Activated CD8-positive, alpha-beta memory T cell treated with anti-CD3 and anti-CD28 coated beads for 1 hour (primary cell): ENCODE measurements at places on chromosomes 5 and 9.

- DNase-seq, result no peak
Measured at GRCh38 chr5:66367814-66368541, 223.9 kb downstream of the SREK1 start.

- DNase-seq, result no peak
Measured at GRCh38 chr5:5342784-5343183, 79.7 kb upstream of the ICE1 start.

- DNase-seq, result no peak
Measured at GRCh38 chr9:27638716-27639115, 65.4 kb upstream of the C9orf72 start.

DNA sequence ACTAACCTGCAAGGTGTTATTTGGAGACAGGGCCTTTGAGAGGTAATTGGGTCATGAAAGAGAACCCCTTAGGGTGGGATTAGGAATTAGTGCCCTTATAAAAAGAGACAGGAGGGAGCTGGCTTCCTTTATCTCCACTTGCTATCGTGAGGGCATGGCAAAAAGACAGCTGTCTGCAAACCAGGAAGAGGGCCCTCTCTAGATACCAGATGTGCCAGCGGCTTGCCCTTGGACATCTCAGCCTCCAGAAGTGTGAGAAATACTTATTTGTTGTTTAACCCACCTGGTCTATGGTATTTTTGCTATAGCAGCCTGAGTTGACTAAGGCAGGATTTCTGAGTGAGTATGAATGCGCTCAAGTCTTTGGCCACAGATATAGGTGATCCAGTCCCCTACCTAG, 978 bp upstream of the RGS14 start:
- DNase-seq, result no peak

- DNase-seq, result no peak
Measured at GRCh38 chr5:136038635-136039034, 9.8 kb downstream of the TGFBI start.

GRCh38 chr9:76680716-76681425, 83.4 kb upstream of the PCA3 start:
- no peak for DNase-seq

GRCh38 chr5:118611332-118611945, 376.9 kb downstream of the DTWD2 start:
- no peak for DNase-seq

DNA sequence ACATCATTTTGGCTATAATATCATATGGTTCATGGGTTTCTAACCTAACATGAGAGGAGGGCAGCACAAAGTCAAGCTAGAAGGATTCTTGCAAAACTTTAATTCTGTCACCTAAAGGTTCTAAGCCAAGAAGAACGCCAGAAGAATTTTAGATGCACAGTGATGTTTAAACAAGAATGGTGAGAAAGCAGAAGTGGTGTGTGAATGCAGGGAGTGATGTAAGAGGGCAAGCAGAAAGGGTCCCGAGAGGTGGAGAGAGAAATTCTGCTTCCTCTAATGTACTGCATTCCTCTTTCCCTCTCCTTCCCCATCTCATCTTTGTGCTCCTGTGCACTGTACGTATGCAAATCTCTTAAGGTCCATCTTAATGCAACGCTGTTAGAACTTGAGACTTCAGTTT, 2.1 kb upstream of the TRMO start:
- no peak for DNase-seq

GRCh38 chr5:174596429-174596828, 128.0 kb upstream of the MSX2 start:
- DNase-seq, result no peak

DNA sequence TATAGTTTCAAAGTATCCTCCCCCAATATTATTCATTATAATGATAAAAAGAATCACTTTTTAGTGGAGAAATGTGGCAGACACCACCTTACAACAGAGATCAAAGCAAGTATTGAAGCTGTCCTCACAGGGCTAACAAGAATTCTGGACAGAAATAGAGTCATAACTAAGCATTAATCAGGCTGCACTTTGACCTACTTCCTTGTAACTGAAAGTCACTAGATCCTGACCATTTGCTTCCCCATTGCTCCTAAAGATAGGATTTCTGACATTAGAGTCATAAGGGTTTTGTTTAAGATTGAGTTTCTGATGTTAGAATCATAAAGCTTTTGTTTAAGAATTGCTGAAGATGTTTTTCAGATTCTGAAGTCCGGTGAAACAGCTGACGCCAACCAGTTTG, 159.7 kb downstream of the ATP10B start:
- DNase-seq, result no peak
